Stimulated activated CD4-positive, alpha-beta T cell treated with anti-CD3 and anti-CD28 coated beads, Interleukin-1b, Interleukin-23, amount 100 ng/mL, for 1 hour (primary cell): ENCODE measurements at places on chromosomes 4 and X.

- no peak for DNase-seq
Observed at GRCh38 chr4:152999346-153000075, 63.4 kb downstream of the FHDC1 start.

DNA sequence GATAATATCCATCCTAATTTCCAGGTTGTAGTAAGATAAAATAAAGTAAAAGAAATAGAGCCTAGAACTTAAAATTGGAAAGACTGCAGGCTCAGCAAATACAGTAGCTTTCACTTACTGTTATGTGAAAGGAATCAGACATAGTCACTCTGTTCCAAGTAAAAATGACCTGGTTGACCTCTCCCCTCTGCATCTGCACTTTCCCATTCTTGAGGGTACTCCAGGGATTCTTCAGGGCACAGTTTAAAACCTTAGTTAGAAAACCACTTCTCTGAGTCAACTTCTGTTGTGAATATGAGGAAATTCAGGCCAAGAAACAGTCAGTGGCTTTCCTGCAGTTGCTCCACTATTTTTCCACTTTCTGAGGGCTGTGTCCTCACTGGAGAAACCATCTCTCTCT is 42.9 kb downstream of the FRAS1 start:
- DNase-seq: no peak

- DNase-seq: no peak
Observed at GRCh38 chr4:144399927-144400326, 246.0 kb upstream of the HHIP start.

DNA sequence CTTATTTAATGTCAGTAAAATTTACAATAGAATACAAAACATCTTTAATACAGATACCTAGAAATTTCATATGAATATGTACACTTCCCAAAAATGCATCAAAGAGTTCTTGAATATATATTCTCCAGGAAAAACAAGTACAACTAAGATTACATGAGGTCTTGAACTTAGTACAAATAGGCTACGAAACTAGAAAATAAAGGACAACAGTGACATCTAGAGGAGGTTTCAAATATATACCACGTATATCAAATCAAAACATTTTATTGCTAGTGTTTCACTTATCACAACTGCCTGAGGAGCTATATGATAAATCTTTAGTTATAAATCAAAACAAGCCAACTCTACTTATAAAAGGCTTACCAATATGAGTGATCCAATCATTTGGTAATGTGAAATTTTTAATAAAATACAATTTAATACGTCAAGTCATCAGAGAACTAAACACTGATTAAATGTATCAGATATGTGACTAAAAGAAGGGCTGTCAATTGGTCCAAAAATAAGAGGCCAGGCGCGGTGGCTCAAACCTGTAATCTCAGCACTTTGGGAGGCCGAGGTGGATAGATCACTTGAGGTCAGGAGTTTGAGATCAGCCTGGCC is 36.6 kb downstream of the ANAPC10 start:
- DNase-seq: no peak

DNA sequence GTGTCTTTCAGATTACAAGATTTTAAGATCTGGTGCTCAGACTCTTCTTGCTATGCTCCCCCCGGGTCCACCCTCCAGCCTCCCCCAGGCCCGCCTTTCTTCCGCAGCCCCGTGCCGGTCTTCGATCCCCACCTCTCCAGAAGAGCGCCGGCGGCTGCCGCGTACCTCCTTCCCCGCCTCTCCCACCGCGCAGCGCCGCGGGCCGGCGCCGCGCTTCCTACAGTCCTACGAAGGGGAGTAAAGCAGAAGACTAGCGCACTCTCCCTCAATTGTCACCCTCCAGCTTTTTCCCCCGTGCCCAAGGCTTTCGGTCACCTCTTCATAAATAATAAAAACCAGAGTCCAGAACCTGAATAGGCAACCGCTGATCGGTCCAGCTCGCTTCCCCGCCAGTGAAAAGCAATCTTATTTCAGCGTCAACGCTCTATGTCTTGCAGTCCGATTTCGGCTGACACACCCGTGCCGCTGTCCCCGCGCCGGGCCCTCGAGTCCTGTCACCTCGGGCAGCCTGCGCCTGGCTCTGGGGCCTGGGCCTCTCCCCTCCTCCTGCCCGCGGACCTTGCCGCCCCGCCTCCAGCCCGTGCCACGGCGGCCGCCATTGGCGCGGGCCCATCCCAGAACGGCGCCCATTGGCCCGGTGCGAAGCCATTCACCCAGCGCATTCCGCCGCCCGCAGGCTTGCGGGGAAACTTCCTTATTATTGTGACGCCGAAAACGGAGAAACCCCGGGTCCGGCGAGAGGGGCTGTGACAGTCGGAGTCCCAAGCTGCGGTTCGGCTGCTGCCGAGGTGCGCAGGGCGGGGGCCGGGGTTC is at the start of gene HERC3:
HERC3 (plus strand) TSS at position 694 of the 813 bp plus-strand sequence. CDS start 13,344 bp downstream, outside the sequence.
- peak; percentile 60 for DNase-seq

DNA sequence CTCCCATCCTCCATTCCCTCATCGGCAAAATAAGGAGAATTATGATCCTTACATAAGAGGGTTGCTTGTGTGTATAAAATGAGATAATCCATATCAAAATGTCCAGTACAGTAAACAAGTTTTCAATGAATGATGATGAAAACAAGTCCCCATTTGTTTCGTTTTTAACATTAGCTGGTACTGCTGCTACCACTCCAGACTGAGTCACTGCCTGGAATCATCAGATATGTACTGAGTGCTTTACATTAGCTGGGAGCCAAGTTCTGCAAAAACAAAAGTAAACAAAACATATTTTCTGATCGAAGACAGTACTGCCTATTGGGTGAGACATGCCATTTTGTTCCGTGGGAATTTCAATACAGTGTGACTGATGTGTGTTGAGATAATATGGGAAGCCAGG is 123.2 kb upstream of the IGFBP7 start:
- DNase-seq: no peak

DNA sequence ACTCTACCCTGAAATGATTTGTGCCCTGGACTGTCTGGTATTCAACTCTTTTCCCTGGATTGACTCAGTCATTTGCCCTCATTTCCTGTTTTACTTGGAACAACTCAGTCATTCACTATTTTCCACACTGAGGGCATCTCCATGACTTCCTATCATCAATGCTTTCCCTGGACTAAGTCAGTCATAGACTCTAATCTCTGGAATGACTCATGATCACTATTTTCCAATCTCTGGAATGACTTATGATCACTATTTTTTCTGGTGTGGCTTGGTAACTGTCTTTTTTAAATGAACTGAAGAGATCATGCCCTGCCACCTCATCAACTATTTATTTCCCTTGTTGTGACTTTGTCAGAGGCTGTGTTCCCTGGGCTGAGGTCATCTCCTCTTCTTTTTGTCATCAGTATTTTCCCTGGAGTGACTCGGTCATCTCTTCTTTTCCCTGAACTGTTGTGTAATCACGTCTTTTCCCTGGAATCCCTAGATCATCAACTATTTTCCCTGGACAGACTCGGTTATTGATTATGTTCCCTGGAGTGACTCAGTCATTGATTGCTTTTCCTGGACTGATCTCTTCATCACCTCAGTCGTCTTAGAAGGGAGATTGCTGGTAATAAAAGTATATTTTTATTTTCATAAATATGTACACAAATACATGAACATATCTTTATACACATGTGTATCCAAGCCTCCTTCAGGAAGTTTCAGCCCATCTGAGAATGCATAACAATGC is 327.1 kb upstream of the VCX start:
- DNase-seq: no peak

GRCh38 chr4:140704392-140704960 is 51.7 kb downstream of the TBC1D9 start:
- no peak for DNase-seq

- no peak for DNase-seq
Observed at GRCh38 chr4:168183717-168184571, 91.6 kb downstream of the ANXA10 start.

DNA sequence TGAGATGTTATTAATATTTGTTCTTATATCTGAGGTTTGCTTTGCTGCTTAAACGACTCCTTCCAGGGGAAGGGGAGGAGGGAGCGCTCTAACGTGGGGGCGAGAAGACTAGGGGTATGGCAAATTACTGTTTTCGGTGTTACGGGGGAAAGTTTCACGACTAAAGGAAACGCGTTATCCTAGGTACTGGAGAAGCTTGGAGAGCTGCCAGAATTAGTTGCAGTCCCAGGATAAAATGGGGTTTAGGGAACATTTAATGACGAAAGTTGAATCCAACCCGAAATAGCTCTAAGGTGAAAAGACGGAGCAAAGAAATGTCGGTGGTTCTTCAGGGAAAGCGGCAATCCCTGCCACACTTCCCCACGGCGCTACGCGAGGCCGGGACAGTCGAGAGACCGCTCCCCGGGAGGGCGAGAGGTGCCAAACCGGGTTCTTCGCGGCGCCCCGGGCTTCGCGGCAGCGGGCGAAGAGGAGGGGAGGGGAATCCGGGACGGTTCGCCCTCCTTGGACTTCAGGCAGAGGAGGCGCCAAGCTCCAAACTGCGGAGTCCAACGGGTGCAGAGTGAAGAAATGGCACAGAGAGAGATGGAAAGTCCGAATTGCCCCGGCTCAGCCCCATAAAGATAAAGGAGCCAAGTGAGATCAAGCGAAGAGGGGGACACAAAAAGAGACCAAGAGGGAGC is 724 bp downstream of the THOC2 start:
- no peak for DNase-seq
